CD4-positive, alpha-beta T cell (primary cell): ENCODE measurements at places on chromosomes 4 and X.

DNA sequence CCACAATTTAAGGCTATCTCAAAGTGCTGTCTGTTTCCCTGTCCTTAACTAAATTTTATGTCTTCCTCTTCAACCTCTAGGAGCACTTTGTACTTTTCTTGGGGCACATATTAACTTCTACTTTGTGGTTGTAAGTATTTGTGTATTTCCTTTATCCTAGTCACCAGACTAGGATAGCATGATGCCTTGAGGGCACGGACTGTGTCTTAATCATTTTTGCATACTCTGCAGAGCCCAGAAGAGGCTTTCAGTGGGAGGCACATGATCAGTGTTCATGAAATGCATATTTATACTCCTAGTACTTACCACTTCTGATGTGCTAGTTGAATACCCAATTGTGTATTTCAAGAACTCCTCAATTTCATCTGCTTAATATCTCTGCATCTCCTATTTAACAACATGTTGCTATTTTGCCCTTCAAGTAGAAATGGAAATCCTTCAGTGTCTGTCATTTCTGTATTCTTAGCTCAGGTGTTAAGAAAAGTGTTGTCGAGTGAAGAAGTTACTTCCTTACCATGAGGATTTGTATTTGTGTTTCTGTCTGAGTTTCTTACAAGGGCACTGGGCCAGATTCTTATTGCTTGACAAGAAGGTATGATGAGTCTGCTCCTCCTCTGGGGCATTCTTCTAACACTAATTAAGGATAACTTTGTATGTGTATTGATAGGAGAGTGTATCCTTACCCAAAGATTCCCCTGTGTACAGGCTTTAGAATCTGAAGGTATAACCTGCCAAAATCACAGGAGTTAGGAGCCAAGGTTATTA lies 28.3 kb upstream of the PGRMC2 start:
- DNase-seq, result no peak

DNA sequence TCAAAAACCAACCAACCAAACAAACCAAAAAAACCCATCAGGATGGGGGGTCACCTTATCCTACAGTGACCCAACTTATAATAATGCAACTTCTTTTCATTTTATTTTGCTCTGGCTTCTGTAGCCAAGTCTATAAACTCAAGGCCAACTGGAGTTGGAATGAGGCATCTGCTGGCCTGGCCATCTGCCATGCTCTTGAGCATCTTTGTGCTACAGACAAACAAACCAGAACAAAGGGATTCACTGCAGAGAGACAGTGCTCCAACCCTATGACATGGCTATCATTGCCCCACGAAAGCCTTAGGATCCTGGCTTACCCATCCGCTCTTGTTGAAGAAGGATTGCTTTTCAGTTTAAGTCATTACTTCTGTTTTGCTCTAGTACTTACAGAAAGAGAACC lies 49.2 kb upstream of the SCRG1 start:
- DNase-seq, result no peak

DNA sequence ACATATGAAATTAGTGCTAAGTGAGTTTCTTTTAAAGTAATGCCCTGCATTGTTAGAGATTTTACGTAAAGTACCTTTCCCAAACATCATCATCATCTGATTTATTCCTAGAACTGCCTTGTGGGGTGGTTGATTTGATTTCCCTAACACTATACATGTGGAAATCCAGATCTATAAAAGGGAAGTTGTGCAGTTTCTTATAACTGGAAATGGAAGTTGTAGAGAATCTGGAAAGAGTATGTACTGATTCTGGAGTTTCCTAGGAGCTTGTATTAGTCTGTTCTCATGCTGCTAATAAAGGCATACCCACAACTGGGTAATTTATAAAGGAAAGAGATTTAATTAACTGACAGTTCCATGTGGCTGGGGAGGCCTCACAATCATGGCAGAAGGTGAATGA lies 47.9 kb downstream of the BMP2K start:
- DNase-seq, result no peak

DNA sequence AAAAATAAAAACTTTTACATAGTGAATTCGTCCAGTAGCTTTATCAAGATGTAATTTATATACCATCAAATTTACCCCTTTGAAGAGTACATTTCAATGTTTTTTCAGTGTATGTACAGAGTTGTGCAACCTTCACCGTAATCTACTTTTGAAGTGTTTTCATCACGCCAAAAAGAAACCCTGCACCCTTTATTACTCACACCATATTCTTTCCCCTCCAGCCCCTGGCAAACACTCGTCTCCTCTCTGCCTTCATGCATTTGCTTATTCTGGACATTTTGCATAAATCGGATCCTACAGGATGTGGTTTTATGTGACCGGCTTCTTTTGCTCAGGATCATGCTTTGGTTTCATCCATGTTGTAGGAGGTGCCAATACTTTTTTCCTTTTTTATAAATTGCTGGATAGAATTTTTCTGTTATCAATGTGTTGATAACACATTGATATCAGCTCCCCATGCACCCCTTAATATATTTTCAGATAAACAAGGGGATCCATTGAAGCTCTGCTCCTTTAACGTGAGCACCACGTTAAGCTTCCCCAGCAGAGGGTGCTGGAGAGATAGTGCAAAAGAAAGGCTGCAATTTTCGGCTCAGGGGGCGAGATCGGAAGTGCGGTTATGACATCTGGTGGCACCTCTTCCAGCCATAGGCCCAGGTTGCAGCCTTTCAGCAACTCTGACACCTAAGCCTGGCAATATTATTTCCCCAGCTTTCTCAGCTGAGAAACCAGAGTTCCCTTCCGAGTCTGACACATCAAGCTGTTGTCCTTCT lies 100.1 kb upstream of the VCX3B start:
- DNase-seq, result no peak

DNA sequence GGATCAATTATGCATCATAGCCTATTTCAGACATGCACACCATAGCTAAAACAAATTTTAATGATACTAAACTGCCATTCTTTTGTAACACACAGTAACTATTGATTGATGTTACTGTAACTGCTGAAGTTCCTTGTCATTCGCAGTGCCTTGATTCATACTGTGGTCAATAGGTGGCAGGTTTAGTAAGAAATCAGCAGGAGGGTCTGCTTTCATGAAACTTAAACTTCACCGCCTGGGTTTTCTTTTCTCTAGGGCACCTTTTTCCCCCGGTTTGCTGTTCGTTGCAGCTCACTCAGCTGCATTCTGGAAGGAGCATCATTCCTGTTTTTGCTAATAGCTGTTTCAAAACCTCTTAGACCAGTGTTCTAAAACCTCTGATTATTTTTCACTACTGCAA lies 88.1 kb downstream of the RPA4 start:
- no peak for DNase-seq

DNA sequence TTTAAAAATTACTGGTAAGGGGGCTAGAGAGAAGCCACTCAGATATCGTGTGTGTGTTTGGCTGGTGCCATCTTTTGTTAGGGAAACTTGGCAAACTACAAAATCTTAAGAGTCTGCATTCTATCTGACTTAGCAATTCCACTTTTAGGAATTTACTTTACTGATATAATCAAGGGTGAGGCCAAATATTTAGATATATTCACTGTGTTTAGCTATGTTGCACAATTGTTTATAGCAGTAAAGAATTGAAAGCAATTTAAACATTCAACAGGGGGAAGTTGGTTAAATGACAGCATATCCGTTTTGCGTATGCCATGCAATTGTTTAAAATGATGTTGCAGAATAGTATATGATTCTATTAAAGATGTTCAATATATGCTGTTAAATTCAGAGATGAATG lies 6.4 kb upstream of the HERC3 start:
- no peak for DNase-seq

DNA sequence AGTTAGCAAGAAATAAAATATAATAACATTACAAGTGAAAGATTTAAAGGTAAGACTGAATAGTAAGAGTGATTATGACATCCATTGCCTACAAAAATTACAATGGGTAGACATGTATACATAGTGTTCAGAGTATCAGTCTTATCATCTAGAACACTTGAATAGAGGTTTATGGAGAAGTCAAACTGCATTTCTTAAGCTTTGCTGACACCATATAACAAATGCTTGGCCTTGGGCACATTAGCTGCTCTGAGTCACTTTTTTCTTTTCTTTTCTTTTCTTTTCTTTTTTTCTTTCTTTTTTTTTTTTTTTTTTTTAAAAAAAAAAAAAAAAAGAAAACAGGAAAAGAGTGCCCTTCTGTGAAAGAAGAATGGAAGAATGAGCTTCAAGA lies 220.0 kb downstream of the SPCS3 start:
- no peak for DNase-seq

DNA sequence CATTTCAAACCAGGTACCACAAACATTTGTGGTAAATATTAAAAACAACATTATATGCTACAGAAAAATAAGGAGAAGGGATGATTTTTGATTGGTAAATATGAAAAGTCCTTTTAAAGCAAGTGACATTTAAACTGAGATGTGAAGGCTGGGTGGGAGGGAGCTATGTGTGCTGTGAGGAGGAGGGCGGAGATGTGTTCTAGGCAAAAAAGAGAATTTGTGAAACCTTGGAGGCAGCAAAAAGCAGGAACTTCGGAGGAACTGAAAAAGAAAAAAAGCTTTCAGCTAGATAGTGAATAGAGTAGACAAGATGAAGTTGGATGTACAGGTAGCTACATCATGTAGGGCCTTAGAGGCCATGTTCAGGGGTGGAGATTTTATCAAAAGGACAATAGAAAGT lies 10.1 kb upstream of the ARAP2 start:
- DNase-seq, result no peak

- DNase-seq, result no peak
These were observed 219.8 kb downstream of the OR13H1 start for GRCh38 chrX:131763674-131764073.

DNA sequence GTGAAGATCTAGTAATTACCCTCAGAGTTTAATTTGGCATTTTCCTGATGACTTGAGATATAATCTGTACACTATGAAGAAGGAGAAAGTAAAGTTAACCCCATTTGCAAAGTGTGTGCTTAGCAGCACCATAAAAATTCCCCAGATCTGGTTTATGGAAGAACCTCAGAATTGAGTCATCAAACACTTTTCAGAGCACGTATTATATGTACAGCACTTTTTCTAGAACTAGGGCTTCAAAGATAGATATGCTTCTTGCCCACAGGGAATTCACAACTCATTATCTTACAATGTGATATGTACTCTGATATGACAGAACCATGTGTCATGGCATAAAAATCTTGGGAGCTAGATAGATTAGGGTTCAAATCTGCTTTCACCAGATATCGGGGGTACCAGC lies 150.9 kb downstream of the SLC10A7 start:
- no peak for DNase-seq

GRCh38 chr4:144575181-144575580 lies 70.8 kb upstream of the HHIP start:
- no peak for DNase-seq

GRCh38 chrX:153689654-153690465 lies 2.1 kb downstream of the SLC6A8 start:
- no peak for DNase-seq

GRCh38 chr4:35182451-35182850 lies 1061.9 kb downstream of the ARAP2 start:
- no peak for DNase-seq

DNA sequence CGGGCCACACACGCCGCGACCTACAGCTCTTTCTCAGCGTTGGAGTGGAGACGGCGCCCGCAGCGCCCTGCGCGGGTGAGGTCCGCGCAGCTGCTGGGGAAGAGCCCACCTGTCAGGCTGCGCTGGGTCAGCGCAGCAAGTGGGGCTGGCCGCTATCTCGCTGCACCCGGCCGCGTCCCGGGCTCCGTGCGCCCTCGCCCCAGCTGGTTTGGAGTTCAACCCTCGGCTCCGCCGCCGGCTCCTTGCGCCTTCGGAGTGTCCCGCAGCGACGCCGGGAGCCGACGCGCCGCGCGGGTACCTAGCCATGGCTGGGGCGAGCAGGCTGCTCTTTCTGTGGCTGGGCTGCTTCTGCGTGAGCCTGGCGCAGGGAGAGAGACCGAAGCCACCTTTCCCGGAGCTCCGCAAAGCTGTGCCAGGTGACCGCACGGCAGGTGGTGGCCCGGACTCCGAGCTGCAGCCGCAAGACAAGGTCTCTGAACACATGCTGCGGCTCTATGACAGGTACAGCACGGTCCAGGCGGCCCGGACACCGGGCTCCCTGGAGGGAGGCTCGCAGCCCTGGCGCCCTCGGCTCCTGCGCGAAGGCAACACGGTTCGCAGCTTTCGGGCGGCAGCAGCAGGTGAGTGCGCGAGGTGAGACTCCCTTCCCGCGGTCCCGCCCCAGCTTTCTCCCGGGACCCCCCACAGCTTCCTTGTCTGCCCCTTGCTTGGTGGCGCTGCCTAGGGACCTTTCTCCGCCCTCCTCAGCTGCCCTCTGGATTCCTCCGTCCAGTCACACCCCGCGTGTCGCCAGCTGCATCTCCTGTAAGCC lies 678 bp downstream of the BMP3 start:
- no peak for DNase-seq

DNA sequence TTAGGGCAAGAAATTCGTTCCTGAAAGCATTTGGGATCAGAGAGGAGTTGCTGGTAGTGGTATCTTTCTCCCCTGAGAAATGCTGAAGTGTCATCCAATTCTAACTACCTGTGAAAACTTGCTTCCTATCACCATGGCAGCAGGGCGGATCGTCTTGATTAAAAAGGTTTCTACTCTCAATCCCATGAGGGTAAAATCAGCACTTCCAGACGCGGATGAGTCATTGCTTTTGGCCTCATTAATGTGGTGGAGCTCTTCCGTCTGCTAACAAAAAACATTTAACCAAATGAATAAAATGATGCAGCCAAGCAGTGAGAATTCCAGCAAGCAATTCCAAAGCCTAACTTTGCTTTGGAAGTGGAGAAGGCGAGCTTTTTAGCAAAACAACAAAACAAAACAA lies 325.6 kb downstream of the CAMK2D start:
- DNase-seq, result no peak

GRCh38 chr4:17708992-17709762 lies 72.2 kb downstream of the FAM184B start:
- DNase-seq, result no peak

DNA sequence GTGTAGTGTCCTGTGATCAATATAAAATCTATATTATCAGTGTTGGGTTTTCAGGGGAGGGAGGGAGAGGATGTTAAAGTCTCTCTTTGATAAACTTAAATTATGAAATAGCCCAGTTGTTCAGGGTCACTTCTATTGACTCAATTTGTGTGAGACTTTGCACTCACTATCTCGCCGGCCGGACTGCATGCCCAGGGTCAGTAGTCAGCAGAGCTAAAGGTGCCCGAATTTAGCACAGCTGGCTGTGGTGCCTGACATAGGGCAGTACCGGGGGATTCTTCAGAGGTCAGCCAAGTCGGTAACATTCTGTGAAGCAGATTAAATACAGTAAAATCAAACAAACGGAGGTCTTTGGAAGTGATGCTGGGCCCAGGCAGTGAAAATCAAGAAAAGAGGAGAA lies 19.2 kb downstream of the GABRQ start:
- no peak for DNase-seq

GRCh38 chr4:93775551-93775950 lies 53.0 kb upstream of the ATOH1 start:
- DNase-seq, result no peak

GRCh38 chr4:82403725-82404124 lies 26.5 kb downstream of the HNRNPDL start:
- DNase-seq, result no peak

- DNase-seq, result no peak
These were observed 70.9 kb upstream of the ENPP6 start for GRCh38 chr4:184288451-184289178.

- DNase-seq, result no peak
These were observed 414.4 kb downstream of the SMARCA1 start for GRCh38 chrX:129108936-129109335.
